ENCODE measurements at places on chromosomes 6 and 20. TPM values are rescaled to one million over a fixed set of nuclear protein-coding genes. Genes with fewer than 3 reads are reported as not detected.

Gene AIF1
- 66.8 TPM for total RNA-seq

Gene PRR3
- 14.5 TPM for total RNA-seq

Gene ISM1
- 0.27 TPM for total RNA-seq

Gene MACROD2
- 0.81 TPM for total RNA-seq

Gene TFAP2C
- total RNA-seq, result under 0.01 TPM

Gene VNN1
- total RNA-seq, result 2.2 TPM

Gene GSTA2
- not detected for total RNA-seq

Gene BMP2
- 0.27 TPM for total RNA-seq

Gene HLA-DRA
- 969 TPM for total RNA-seq

Gene MTCH1
- 110 TPM for total RNA-seq

Gene SLC35D3
- under 0.01 TPM for total RNA-seq

Gene DEFB132
- not detected for total RNA-seq

Gene SNPH
- total RNA-seq, result 1.3 TPM

Gene DNAAF9
- total RNA-seq, result 9.7 TPM

Gene RIPPLY2
- not detected for total RNA-seq

Gene NOX3
- not detected for total RNA-seq

Gene MRAP2
- not detected for total RNA-seq

Gene CUTA
- 109 TPM for total RNA-seq

Gene SYCP2
- 0.27 TPM for total RNA-seq

Gene SYNDIG1
- under 0.01 TPM for total RNA-seq

Gene ESR1
- total RNA-seq, result 1.9 TPM

Gene MUC21
- total RNA-seq, result under 0.01 TPM

Gene UTRN
- 109 TPM for total RNA-seq

Gene ATAT1
- total RNA-seq, result 11.0 TPM

Gene PHACTR3
- under 0.01 TPM for total RNA-seq

Gene HSP90AB1
- total RNA-seq, result 770 TPM

Measured in hematopoietic multipotent progenitor cell (in vitro differentiated cells).